Activated CD8-positive, alpha-beta memory T cell treated with anti-CD3 and anti-CD28 coated beads for 4 hours (primary cell): ENCODE measurements at places on chromosomes 3 and 15.

GRCh38 chr3:172125963-172126457 lies 86.6 kb downstream of the FNDC3B start:
- no peak for DNase-seq

DNA sequence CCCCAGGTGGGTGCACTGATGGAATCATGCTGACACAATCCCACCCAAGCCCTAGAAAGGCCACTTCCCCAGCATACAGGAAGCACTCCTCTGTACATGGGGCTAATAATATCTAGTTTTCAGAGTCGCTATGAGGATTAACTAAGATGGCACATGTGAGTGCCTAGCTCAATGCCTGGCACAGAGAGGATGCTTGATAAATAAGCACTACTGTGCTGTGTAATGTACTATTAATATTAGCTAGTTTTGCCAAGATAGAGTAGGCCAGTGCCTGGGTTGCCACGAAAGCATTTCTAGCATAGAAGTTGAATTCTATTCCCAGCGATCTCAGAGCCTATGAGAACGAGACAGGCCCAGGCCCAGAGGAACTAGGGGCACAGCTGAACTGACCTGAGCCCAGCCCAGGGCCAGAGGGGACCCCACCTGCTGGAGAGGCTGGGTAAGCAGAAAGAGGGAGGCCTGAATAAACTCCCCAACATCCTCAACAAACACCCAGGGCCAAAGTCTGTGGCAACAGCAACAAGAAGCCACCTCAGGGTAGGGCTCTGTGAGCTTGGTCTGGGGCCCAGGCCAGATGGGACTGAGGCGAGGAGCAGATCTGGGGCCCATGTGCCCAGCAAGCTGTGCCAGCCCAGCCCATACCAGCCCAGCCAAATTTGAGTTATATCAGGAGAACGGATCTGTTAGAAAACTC lies 7.6 kb upstream of the SEMA7A start:
- DNase-seq, result no peak

DNA sequence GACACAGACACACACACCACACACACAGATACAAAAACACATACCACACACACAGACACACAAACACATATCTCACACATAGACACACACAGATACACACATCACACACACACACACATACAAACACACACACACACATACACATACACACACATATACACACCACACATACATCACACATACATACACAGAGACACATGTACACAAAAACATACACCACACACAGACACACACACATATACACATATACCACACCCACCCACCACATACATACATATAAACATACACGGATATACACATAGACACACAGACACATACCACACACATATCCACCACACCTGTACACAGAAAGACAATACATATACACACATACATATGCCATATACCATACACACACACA lies 66.7 kb downstream of the RASGRF1 start:
- DNase-seq, result no peak

GRCh38 chr3:22893101-22893500 lies 310.0 kb upstream of the UBE2E2 start:
- no peak for DNase-seq

DNA sequence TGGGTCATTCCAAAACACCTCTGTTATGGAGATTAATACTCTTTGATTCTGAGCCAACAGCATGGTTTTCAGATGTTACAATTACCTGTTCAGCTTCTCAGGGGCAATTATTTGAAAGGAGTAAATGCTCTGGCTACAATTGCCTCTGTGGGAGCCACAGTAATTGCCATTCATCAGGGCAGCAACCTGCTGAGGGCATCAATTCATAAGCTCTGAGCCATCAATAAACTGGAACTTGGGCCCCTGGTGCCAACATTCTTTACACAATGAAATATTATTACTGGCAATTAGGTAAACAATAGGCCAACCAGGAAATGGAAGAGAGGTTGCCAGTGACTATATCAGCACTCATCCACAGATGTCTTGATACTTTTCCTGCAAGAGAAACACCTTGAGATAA lies 660.8 kb downstream of the MECOM start:
- DNase-seq, result no peak

DNA sequence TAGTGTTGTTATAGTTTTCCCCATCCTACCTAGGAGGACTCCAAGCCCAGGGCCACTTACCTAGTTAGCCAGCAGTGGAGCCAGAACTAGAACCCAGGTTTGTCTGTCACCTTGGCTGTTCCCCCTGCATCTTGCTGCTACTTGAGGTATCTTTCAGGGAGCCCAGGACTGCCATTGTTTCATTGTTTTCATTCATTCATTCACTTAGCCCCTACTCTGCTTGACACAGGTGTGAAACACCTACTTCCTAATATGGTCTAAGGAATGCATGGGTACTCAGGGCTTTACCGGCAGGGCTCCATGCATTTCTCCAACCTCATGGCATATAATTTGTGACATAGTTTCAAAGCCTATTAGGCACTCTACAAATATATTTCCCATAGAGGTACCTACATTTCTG lies 266.6 kb upstream of the TPM1 start:
- DNase-seq, result no peak

GRCh38 chr15:89209057-89209456 lies 12.3 kb downstream of the RLBP1 start:
- DNase-seq, result no peak

DNA sequence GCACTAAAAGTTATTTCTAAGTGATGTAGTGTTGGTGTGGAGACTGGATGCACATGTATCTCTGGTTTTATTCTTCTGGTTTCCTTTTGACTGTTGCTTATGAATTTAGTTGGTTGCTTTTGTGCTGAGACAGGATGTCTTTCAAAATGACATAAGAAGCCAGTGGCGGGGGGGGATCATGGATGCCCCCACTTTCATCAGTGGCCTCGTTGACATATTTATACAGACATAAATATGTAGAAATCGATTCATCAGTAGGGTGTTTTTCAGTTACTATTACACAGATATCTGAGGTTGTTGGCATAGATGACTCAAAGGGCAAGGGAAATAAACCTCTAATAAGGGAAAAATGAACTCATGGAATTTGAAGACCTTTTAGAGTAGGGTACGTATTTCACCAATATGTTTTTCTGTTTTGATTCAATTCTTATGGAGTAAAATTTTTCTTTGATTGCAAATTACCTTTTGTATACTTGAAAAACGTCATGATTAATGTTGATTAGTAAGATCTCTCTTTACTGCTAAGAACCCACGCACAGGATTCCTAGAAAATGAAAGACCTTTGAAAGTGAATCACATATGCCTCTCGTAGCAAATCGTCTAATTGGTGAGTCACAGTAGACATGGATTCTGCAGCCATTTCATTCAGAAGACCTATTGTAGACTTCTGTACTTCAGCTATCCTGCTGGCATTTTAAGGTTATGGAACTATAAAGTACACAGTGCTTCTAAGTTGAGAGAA lies 97.4 kb upstream of the RBMS3 start:
- no peak for DNase-seq

GRCh38 chr3:63927422-63928280 lies 15.5 kb upstream of the SCAANT1 start:
- no peak for DNase-seq

DNA sequence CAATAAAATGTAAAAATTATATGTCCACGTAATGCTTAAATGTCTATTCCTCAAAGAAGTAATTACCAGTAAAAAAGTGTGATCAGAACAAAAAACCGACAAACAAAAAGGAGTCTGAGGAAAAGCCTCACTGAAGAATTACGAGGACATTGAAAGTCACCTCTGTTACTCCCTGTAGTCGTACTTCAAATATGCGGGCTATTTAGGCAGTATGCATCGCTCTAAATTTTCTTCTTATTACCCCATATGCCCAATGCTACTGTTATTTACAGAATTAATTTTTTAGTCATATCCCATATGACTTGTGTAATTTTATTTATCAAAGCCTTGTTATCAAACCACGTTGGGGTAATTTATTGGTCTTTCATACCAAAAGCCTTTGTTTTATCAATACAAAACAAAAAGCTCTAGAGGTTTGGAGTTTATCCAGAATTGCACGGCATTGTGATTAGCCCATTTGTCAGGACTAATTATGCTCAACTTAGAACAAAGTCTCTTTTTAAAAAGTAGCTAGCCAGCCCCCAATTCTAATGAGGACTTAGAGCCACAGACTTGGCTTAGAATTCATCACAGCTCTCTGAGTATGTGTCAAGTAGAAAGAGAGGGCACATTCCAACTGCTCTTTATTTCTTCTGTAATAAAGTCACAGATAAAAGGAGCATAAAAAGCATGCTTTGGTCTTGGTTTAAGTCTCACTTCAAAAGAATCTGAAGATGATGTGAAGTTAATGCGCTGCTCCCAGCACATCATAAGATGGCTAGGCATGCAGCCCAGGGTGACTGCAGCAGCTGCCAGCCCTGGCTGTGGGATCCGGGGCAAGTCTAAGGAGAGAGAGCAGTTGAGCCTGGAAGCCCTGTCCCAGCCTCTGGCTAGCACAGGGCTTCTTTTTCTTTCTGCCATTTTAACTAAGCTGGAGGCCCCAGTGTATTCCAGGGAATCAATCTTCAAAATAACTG lies 521.0 kb downstream of the GABRG3 start:
- DNase-seq, result no peak

- DNase-seq, result no peak
Measured at GRCh38 chr3:128882719-128883118, 3.3 kb downstream of the ACAD9 start.

DNA sequence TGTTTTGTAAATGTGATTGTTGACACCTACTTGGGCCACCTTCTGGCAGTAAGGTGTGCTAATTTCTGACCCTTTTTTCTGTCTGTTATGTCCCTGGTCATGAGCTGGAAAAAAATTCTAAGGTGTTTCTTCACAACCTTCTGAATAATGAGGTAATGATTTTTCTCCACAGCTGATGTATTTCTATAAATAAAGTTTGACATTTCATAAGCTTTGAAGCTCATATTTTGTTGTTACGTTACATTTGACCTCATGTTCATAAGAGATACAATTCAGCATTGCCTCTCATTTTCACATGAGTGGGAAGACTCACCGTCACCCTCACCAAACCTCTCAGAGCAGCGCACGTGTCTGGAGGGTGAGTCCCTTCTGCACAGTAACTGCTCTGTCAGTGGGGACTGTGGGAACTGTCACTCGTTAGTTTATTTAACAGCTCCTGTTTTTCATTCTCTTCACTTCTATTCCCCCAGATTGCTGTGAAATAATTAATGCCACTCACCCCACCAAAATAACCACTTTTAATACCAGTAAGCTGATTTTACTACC lies 140.9 kb downstream of the PLCL2 start:
- peak; percentile 7 for DNase-seq

GRCh38 chr3:128380719-128381118 lies 86.0 kb downstream of the DNAJB8 start:
- DNase-seq, result no peak

GRCh38 chr15:91548549-91548948 lies 305.0 kb upstream of the SLCO3A1 start:
- no peak for DNase-seq

- DNase-seq, result no peak
Measured at GRCh38 chr3:19901337-19901736, 32.7 kb downstream of the EFHB start.

- DNase-seq, result no peak
Measured at GRCh38 chr3:40608091-40608490, 83.3 kb downstream of the ZNF621 start.

GRCh38 chr3:110918963-110919362 lies 152.7 kb upstream of the NECTIN3 start:
- no peak for DNase-seq

DNA sequence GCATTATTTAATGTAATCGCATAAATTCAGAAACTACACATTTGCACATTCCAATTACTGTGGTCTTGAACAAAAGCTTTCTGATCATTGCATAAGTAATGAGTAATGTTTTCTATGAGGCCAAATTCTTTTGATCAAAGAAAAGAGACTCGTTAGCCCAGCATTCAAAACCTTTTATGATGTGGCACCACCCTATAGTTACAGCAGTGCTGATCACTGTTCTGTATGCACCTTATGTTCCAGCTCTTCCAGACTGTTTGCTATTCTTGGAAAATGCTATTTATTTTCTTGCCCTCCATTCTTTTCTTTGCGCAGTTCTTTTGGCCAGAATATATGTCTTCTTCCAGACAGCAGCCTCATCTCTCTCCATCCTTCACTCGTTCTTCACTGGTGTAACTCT lies 42.3 kb downstream of the MAP3K13 start:
- no peak for DNase-seq

DNA sequence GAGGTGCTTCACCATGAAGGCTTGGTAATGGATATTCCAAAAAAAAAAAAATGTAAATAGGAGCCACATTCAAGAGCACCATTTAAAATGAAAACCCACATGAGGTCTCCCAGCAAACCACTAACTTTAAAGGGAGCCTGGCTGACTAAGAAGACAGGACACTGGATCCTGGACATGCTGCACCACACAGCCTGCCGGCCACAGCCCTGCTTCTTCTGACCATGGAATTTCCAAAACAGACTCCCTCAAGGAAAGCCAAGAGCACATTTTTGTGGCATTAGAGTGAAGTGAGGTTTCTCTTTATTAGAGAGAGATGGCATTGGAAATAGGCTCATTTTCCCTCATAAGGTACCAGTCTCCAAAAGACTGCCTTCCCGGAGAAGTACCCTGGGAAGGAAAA lies 113.9 kb downstream of the RORA start:
- no peak for DNase-seq

GRCh38 chr3:1855841-1856240 lies 242.8 kb upstream of the CNTN4 start:
- DNase-seq, result no peak

- no peak for DNase-seq
Measured at GRCh38 chr3:197880491-197881269, 69.3 kb upstream of the RPL35A start.

- DNase-seq, result no peak
Measured at GRCh38 chr15:85154061-85154460, 172.4 kb downstream of the PDE8A start.

GRCh38 chr15:68400066-68400456 lies 31.9 kb downstream of the ITGA11 start:
- no peak for DNase-seq

DNA sequence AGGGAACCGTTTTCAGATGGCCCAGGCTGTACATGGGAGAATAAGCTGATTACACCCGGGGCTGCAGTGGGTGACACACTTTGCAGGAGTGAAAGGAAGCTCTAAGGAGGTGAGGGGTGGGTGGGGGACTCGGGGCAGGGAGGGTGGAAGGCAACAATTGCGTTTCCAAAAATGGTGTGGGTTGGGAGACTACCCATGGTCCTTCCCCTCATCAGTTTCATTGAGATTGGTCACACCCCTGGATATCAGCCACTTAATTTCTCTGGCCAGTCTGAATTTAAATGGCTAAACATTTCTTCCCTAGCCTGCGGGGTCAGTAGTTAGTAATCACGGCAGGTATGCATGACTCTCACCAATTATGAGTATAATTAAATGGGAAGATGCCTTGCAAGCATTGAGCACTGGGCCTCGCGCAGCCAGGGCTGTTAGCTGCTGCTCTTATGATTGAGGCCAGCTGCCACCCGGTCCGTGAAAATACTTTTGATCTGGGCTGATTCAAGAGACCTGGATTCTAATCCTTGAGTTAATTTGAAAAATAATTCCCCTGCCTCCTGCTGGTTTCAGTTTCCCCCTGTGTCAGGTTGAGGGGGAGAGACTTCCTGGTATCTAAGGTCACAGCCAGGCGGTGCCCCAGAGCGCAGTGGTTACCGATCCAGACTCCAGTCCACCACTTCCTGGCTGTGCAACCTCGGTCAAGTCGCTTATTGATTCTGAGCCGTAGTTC lies 23.3 kb downstream of the SLC6A6 start:
- no peak for DNase-seq

- no peak for DNase-seq
Measured at GRCh38 chr3:177711637-177712036, 514.4 kb upstream of the TBL1XR1 start.

GRCh38 chr15:29259233-29259632 lies 10.4 kb downstream of the NSMCE3 start:
- no peak for DNase-seq
